ENCODE measurements at places on chromosomes 16 and 17. TPM values are rescaled to one million over a fixed set of nuclear protein-coding genes. Genes with fewer than 3 reads are reported as not detected.

DNA sequence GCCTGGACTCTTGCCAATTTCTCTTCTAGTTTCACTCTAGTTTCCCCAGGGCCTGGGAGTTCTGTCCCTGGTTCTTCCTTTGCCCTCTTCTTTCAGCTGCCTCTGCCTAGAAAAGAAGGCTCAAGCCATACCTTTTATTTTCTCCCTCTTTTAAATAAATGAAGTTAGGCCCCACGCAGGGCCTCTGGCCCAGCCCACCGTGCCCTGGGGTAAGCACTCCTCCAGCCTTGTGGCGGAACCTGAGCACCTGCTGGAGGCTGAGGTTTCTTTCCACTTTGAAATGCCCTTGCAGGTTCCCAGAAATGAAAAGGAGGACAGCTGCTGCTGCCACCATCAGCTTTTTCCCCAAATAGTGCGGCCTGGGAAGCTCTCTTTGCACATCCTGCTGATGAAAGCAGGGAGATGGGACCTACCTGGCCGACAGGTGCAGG is 139.4 kb downstream of the CCDC182 start:
- peaks cover 49% of the 10 kb centered on the region for H3K4me1 ChIP-seq
- H3K36me3 ChIP-seq: peaks cover 21% of the 10 kb centered on the region
- no peaks in the 10 kb centered on the region for H3K27me3 ChIP-seq
- H3K27ac ChIP-seq: peak overlapping the region; percentile 88
- no peak overlapping the region for H3K4me3 ChIP-seq

GRCh38 chr16:88812513-88813268 is 963 bp upstream of the APRT start:
- H3K27me3 ChIP-seq: no peaks in the 10 kb centered on the region
- H3K27ac ChIP-seq: peak overlapping the region; percentile 93
- DNase-seq: peak; percentile 16
- peaks cover 31% of the 10 kb centered on the region for H3K36me3 ChIP-seq

GRCh38 chr17:49401971-49402611 is 12.6 kb downstream of the PHB1 start:
- H3K4me3 ChIP-seq: no peak overlapping the region
- peaks cover 6% of the 10 kb centered on the region for H3K27me3 ChIP-seq
- DNase-seq: no peak
- H3K27ac ChIP-seq: no peak overlapping the region

GRCh38 chr17:39199820-39200069 is 338 bp upstream of the RPL19 start:
- H3K36me3 ChIP-seq: peaks cover 51% of the 10 kb centered on the region
- H3K27me3 ChIP-seq: no peaks in the 10 kb centered on the region
- H3K4me1 ChIP-seq: peaks cover 42% of the 10 kb centered on the region
- H3K27ac ChIP-seq: peak overlapping the region; percentile 98
- peak overlapping the region; percentile 96 for H3K4me3 ChIP-seq
- DNase-seq: peak; percentile 84

- peak overlapping the region; percentile 55 for H3K27ac ChIP-seq
- peaks cover 41% of the 10 kb centered on the region for H3K4me1 ChIP-seq
- DNase-seq: no peak
- H3K4me3 ChIP-seq: no peak overlapping the region
These were observed 55.1 kb downstream of the PLD6 start for GRCh38 chr17:17151055-17151454.

DNA sequence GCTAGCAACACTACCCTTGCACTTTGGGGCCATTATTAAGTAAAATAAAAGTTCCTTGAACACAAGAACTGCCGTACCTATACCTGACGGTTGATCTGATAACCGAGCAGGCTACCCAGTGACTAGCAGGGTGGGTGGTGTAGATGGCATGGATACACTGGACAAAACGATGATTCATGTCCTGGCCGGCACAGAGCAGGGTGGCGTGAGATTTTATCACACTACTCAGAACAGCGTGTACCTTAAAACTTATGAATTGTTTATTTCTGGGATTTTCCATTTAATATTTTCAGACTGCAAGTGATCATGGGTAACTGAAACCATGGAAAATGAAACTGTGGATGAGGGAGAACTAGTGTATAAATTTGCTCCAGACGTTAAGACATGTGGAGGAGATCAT is 41.0 kb upstream of the MSI2 start:
- H3K27ac ChIP-seq: no peak overlapping the region
- no peak for DNase-seq
- H3K27me3 ChIP-seq: peaks cover 17% of the 10 kb centered on the region
- no peak overlapping the region for H3K4me3 ChIP-seq
- no peaks in the 10 kb centered on the region for H3K4me1 ChIP-seq

DNA sequence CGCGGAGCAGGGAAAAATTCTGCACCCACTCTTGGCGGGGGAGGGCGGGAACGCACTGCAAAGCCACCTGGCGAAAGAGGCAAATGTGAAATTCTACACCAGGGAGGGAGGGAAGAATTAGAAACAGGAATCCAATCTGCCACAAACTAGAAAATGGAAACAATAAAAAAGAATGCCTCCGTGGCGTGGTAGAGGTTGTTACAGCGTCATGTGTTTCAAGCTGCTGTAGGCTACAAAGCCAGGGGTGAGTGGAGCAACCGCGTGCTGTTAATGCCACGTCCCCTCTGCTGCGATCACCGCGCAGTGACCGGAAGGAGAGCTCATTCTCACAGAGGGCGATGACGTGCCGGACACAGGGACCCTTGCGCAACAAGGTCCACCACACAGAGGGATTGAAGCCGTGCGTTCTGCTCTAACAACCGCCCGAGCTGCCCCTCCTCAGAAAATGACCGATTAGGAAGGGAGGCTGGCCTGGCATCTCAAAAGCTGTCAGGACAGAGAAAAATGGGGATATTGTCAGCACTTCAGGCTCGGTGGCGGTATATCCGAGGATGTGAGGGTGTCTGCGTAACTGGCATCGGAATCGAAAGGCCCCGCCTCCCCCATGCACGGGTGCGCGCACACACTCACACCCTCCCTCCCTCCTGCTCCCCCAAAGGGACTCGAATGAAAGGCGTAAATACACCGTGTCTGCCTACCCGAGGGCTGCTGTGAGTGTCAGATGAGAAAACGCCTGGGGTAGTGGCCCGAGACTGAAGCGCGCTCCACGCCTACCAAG is 70.8 kb upstream of the TNRC6C start:
- peaks cover 38% of the 10 kb centered on the region for H3K4me1 ChIP-seq
- H3K27ac ChIP-seq: peak overlapping the region; percentile 49
- peak overlapping the region; percentile 69 for H3K4me3 ChIP-seq
- peak; percentile 49 for DNase-seq
- H3K36me3 ChIP-seq: no peaks in the 10 kb centered on the region
- peaks cover 40% of the 10 kb centered on the region for H3K27me3 ChIP-seq

- H3K27me3 ChIP-seq: no peaks in the 10 kb centered on the region
- H3K4me1 ChIP-seq: peaks cover 8% of the 10 kb centered on the region
- no peak for DNase-seq
- H3K27ac ChIP-seq: no peak overlapping the region
- peaks cover 11% of the 10 kb centered on the region for H3K36me3 ChIP-seq
These were observed 8.3 kb upstream of the CHD3 start for GRCh38 chr17:7880076-7880868.

Gene ARHGDIA
- total RNA-seq: 715 TPM

Gene PABPN1L
- not detected for total RNA-seq

GRCh38 chr16:57235128-57236021 is 9.7 kb upstream of the ARL2BP start:
- no peak overlapping the region for H3K27ac ChIP-seq
- peaks cover 11% of the 10 kb centered on the region for H3K4me1 ChIP-seq
- no peak overlapping the region for H3K4me3 ChIP-seq
- DNase-seq: no peak

DNA sequence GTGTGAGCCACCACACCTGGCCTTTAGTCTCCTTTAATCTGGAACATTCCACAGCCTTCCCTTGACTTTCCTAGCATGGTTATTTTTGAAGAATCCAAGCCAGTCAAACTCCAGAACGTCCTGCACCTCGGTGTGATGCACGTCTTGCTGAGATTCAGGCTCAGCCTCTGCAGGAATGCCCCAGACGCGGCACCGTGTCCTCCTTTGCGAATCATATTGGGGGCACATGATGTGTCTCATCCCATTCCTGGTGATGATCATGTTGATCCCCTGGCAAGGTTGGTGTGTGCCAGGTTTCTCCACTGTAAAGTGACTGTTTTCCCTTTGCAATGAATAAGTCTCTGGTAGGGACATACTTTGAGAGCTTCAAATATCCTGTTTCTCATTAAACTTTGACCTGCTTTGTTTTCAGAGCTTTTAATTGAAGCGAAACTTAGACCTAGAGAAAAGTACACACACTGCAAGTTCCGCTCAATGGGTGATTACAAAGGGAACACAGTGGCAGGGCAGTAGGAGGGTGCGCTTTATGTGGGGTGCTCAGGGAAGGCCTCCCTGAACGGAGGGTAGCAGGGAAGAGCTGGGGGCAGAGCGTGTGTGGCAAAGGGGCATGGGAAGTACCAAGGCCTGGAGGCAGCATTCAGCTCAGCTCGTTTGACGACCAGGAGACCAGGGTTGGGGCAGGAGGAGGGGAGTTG is 9.6 kb upstream of the ATP2C2 start:
- peaks cover 4% of the 10 kb centered on the region for H3K36me3 ChIP-seq
- H3K27ac ChIP-seq: peak overlapping the region; percentile 10
- no peak for DNase-seq
- peaks cover 37% of the 10 kb centered on the region for H3K4me1 ChIP-seq
- H3K4me3 ChIP-seq: no peak overlapping the region

Gene FAM234A
- total RNA-seq: 30.3 TPM

- peaks cover 2% of the 10 kb centered on the region for H3K27me3 ChIP-seq
- H3K4me3 ChIP-seq: no peak overlapping the region
- DNase-seq: no peak
- H3K27ac ChIP-seq: no peak overlapping the region
These were observed 107.0 kb downstream of the CRLF3 start for GRCh38 chr17:30717291-30718098.

Gene JPH3
- total RNA-seq: 0.16 TPM

- DNase-seq: no peak
- H3K27ac ChIP-seq: no peak overlapping the region
- H3K4me3 ChIP-seq: no peak overlapping the region
- peaks cover 5% of the 10 kb centered on the region for H3K27me3 ChIP-seq
- no peaks in the 10 kb centered on the region for H3K36me3 ChIP-seq
These were observed 17.8 kb upstream of the TMEM219 start for GRCh38 chr16:29943846-29944799.

Gene DPH1
- total RNA-seq: 43.4 TPM

GRCh38 chr16:23079675-23080301 is 69.5 kb downstream of the USP31 start:
- peaks cover 23% of the 10 kb centered on the region for H3K36me3 ChIP-seq
- no peaks in the 10 kb centered on the region for H3K27me3 ChIP-seq
- DNase-seq: no peak
- H3K27ac ChIP-seq: no peak overlapping the region
- H3K4me3 ChIP-seq: no peak overlapping the region

Gene QRICH2
- total RNA-seq: 1.7 TPM
